NCI-H2081 (cell line): ENCODE measurements at places on chromosomes 6 and 20.

DNA sequence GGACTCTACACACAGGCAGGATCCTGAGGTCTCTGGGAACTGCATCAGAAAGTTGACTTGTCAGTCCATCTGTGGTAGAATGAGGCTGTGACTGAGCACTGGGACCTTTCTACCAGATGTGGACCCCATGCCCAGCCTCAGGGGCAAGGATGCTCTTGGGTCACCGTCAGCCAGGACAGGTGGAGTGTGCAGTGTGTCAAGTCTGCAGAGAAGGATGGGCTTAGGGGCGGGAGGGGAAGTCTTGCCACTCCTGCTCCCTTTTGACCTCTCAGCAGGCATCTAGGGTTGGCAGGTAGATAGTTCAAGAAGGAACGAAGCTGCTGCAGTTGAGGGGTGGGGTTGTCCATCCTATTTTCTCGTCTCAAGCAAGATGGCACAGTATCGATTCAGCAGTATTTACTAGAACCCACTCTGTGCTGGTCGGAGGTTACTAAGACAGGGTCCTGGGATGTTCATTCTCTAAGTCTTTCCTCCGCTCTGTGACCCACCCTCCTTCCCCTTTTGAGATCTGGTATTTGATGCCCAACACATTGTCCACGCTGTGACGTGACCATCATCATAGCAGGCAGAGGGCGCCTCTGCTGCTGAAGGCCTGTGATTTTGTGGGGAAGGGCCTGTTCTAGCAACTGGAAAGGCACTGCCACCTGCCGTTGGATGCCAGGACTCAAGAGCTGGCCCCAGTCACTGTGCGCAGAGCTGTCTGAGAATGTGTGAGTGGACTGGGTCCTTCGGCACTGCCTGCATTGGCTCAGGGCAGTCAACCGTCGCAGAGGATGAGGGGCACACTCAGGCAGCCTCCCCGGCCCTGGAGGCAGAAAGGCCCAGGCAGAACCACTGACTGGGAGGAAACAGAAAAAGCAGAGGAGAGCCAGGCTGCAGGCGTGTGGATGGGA is 23.2 kb downstream of the RBCK1 start:
- peak; percentile 69 for DNase-seq

- DNase-seq = no peak
Observed at GRCh38 chr20:39660226-39660625, 698.1 kb downstream of the DHX35 start.

- no peak for DNase-seq
Observed at GRCh38 chr6:167105060-167105459, 17.8 kb upstream of the CCR6 start.

GRCh38 chr20:62788607-62789006 is 7.7 kb upstream of the MRGBP start:
- no peak for DNase-seq

- DNase-seq = no peak
Observed at GRCh38 chr6:88359530-88360202, 193.5 kb upstream of the CNR1 start.

- peak; percentile 4 for DNase-seq
Observed at GRCh38 chr6:98514073-98514720, 320.2 kb upstream of the POU3F2 start.

DNA sequence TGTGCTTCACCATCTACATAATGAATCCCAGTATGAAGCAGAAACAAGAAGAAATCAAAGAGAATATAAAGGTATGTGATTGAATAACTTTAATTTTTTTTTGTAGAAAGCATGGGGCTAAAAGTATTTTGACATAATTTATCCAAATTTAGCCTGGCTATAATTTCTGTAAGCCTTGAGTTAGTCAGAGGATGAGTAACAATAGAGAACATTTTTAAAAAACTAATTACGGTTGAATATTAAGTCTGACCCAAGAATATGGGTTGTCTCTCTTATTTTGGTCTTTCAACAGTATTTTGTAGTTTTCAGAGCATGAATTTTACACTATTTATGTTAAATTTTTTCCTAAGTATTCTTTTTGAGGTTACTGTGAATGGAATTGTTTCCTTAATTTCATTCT is 2.5 kb downstream of the GMNN start:
- no peak for DNase-seq

DNA sequence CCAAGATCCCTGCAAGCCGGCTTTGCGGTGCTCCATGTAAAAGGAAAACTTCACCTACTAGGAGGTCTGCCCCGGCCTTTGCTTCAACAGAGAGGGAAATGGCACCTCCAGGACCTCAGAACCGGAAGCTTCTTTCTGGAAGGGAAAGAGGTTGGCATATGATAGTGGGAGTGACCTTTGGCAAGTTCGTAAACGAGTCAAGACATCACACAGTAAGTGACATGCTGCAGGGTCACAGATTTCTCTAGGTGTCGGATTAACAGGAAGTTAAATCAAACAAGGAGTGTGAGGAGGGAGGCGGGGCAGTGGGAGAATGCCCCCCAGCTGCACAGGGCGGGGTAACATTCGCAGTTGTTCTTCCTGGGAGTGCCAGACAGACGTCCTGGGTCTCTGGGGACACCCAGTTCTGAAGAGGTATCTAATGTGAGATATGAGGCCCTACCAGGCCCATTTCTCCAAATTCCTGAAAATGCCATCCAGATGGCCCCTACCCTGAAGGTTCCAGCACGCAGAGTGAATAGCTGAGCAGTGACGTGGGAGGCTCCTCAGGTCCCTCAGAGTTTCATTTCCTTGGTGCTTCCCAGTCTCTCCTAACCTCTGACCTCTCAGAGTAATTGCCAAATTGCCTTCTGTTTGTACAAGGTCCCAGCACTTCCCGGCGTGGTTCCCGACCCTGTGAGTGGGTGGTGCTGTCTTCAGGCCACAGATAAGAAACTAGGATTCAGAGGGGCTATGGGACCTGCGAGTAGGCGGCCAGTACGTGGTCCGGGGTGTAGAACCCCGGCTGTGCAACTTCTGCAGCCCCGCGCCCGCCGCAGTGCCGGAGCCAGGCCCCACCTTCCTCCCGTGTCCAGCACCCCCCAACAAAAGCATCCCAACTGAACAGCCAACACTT is 1.9 kb downstream of the RRBP1 start:
- DNase-seq = no peak

DNA sequence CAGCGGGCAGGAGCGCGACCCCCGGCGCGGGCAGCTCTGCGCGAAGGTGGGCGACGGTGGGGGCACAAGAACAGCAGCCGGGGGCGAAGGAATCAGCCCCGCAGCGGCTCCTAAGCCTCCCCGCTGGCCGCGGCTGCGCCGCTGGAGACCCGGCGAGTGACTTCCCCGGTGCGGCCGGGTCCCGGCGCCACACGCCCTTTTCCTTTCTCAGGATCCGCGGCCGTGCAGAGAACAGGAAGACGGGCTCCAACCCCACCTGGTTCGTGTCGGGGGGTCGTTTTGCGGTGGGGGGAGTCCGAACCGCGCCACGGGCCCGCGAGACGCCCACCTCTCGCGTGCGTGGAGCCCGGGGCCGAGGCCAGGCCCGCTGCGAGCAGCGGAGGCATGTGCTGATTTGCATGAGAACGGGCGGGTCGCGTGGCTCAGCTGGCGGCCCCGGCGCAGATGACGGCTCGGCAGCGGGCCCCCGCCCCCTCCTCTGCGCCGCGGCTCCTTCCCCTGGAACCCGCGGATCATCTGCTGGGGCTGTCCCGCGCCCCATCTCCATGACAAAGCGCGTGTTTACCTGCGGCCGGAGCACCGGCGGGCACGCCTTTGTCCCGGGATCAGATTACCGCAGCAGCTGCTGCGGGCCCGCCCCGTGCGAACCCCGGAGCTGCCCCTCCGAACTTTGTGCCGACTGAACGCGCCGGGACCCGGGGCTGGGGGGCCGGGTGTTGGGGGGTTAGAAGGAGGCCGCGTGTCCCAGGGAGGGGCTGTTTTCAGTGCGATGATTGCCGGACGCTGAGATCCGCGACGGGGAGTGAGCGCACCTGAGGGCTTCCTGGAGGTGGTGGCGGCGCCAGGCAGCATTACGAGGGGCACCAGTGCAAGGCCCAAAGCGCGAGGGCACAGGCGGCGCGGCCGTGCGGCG is 4.9 kb upstream of the DLL1 start:
- no peak for DNase-seq

GRCh38 chr6:131427434-131428058 is 145.5 kb upstream of the ARG1 start:
- no peak for DNase-seq
